ENCODE measurements at places on chromosomes 7 and 10. TPM values are rescaled to one million over a fixed set of nuclear protein-coding genes. Genes with fewer than 3 reads are reported as not detected.

Gene RELN
- total RNA-seq: 15.6 TPM

- no peak for DNase-seq
Measured at GRCh38 chr10:5604961-5605360, 61.4 kb downstream of the ASB13 start.

DNA sequence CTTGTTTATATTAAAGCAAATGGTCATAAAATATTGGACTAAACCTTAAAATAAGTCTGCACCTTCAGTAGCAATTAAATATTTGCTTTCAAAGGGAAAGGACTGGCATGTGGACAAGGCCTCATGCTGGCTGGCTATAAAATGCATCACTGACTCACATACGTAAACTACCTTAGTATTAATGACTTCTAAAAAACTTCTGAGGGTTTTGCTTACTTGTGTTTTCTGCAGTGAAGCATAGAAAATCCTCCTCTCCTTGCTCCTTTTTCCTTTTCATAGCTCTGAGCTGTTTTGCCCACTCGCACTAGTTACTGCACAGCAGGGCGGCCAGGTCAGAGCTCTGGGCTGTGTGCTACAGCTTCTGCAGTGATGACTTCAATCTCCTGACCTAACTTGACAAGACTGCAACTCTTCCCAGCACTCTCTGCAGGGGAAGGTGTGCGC, 82.3 kb downstream of the CUL2 start:
- DNase-seq: no peak

DNA sequence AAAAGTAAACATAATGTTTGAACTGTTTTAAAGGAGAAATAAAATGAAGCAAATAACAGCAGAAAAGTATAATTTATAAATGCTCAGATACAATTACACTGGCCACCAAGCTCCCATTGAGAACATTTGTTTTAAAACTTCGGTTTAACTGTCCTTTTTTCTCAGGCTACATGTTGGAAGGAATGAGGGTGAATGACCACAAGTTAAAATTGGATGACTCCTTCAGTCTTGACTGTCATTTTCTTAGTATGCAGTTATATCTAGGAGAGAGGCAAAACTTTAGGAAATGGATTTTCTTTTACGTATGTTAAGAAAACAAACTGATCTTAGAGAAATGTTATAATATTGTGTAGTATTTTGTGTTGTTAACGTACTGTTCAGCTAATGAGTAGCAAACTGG, 5.0 kb downstream of the TRIM24 start:
- no peak for DNase-seq

- peak; percentile 24 for DNase-seq
Measured at GRCh38 chr7:519484-520390, at the start of gene PDGFA. Gene PDGFA, minus strand, starts transcription at chr7:519846. Its CDS starts 845 bp downstream, at chr7:519001.

DNA sequence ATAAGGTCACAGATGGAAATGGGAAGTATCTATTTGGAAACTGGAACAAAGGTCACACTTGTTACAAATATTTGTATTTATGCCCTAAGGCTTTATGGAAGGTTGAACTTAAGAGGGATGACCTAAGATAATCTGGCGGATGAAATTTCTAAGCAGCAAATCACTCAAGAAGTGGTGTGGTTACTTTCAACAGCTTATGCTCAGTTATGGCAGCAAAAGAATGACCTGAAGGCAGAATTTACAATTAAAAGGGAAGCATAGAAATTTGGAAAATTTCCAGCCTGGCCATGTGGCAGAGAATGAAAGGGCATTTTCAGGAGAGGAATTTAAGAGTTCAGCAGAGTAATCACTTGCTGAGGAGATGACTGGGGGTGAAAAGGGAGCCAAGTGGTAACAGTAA, 95.8 kb upstream of the TNS3 start:
- no peak for DNase-seq

Gene FXYD4
- not detected for total RNA-seq

DNA sequence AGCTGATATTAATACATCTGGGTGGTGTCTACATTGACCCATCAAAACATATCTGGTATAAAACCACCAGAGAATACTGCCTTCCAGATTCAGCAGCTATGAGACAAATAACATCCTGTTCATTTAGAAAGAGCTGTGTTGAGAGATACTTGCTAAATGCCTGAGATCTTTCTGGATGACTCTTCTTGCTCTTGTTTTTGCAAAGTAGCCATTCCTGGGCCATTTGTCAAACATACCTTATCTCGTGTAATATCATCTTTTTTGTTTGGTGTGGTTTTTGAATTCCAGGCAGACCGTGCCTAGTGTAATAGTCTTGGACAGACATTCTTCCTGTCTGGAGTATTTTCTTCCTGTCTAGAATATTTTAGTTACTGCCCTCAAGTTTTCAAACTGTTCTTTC, 74.7 kb upstream of the PRR15 start:
- DNase-seq: peak; percentile 12

DNA sequence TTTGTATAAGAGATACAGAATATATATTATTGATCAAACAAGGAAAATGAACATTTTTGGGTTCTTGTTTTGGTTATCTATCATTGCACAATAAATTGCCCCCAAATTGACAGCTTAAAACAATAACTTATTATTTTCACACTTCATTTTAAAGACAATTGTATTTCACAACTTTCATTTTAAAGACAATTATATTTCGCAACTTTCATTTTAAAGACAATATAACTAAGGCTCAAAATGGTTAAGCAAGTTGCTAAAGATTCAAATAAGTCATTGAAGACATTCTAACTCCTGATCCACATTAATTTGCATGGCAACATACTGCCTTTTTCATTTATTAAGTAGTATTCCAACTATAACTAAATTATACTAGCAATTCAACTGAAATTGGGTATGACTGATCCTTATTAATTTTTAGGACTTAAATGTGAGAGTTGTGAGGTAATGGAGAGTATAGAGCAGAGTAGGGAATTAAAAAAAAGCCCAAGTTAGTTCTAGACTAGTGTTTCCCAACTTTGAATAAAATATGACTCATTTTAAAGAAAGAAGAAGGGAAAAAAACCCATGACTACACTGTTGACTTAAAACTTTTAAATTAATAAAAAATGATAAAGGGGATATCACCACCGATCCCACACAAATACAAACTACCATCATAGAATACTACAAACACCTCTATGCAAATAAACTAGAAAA, 9.9 kb upstream of the STEAP2 start:
- no peak for DNase-seq

GRCh38 chr7:945147-945555, 9.3 kb downstream of the ADAP1 start:
- no peak for DNase-seq

DNA sequence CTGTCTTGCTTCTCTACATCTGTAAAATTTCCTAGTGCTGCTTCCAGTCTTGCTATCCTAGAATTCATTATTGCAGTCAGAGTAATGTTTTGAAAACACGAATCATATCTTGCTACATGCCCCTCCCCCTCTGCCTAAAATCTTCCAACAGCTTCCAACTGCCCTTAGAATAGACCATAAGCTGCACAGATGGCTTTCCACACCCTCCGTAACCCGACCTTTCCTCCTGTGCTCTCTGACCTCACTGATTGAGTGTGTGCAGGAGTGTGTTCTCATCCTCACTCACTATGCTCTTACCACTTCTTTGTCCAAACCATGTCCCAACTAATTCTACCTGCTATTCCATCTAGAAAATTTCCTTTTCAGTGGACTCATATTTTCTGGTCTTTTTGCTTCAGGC, 121.2 kb upstream of the ANKRD1 start:
- DNase-seq: no peak

Gene HOXA2
- total RNA-seq: 0.89 TPM

DNA sequence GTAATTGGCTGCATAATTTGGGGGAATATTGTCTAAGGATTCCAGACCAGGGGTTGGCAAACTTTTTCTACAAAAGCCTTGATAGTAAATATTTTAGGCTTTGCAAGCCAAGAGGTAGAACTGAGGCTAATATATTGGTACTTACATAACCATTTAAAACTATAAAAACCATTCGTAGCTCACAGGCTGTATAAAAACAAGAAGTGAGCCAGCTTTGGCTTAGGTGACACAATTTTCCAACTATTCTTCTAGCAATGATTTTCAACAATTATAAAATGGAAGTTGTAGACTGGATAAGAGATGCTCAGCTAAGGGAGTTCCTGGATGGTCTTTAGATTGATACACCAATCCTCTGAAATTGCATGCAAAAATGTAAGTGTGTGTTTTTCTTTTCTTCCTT, 1.4 kb downstream of the GPR141 start:
- DNase-seq: no peak

- DNase-seq: no peak
Measured at GRCh38 chr10:60397792-60398191, 8.1 kb upstream of the ANK3 start.

Gene MYL7
- total RNA-seq: 2.0 TPM

Gene CD36
- total RNA-seq: 589 TPM

DNA sequence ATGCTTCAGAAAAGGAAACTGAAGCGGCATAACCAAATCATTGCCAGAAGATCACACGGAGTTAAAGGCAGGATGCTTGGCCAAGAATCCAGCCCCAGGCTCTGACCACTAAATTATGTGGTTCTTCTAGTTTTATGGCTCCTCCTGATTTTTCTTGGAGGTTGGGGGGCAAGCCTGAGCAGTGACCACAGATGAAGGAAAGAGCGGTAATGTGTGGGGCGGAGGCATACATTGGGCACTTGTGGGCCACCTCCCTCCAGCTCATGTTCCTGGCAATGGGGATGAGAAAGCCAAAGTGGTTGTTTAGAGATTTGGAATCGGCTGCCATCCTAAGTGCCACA, 3.2 kb downstream of the TRPV6 start:
- DNase-seq: no peak

- DNase-seq: no peak
Measured at GRCh38 chr10:46223064-46223480, 63.7 kb upstream of the ANTXRL start.

- no peak for DNase-seq
Measured at GRCh38 chr10:72729528-72729927, 37.6 kb downstream of the MCU start.

DNA sequence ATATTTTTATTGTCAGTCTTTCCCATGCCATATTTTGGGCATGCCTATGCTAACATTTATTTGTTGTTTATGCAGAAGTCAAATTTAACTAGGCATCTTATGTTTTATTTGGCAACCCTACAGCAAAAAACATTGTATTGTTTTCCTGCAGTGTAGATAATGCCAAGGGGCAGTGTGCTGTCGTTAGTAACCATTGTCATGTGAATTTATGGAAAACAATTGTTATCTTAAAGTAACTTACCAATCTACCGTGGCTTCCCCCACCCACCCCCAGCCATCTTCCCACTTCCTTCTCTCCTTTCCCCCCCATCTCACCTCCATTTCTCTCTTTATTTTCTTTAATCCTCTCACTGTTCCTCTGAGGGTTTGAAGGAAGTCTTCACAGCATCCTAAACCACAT, 370.5 kb downstream of the ACTR3B start:
- no peak for DNase-seq

- DNase-seq: no peak
Measured at GRCh38 chr10:110840225-110840922, 31.4 kb upstream of the PDCD4 start.

Gene BICC1
- 30.3 TPM for total RNA-seq

DNA sequence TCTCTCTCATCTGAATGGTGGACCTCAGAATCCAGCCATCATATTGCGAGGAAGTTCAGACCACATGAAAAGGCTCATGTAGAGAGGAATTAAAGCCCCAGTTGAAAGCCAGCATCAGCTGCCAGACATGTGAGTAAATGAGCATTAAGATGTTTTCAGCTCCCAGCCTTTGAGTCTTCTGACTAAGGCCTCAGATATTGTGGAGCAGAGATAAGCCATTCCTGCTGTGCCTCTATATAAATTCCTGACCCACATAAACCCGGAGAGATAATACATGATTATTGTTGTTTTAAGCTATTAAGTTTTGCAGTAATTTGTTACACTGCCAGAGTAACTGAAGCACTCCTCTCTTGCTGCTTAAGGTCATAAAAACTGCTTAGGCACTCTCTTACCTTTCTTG, 14.6 kb downstream of the FAM149B1 start:
- DNase-seq: no peak

DNA sequence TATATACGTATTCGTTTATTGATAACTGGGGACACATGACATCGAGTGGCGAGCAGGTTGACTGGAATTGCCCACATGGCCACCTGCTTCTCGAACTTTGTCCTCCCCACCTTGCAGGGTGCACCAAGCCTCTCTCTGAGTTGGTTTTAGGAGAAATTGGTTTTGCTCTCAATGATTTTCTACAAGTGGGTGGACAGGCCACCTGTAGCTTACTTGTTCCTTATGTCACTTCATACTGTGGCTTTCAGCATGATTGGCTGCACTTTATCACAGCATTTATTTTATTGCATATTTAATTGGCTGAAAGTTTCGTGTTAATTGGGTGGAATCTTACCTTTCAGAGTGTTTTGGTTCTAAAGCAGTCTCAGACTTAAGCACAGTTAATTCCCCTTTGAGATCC, 215.6 kb upstream of the SHH start:
- no peak for DNase-seq

Gene MYO3A
- total RNA-seq: 2.3 TPM

DNA sequence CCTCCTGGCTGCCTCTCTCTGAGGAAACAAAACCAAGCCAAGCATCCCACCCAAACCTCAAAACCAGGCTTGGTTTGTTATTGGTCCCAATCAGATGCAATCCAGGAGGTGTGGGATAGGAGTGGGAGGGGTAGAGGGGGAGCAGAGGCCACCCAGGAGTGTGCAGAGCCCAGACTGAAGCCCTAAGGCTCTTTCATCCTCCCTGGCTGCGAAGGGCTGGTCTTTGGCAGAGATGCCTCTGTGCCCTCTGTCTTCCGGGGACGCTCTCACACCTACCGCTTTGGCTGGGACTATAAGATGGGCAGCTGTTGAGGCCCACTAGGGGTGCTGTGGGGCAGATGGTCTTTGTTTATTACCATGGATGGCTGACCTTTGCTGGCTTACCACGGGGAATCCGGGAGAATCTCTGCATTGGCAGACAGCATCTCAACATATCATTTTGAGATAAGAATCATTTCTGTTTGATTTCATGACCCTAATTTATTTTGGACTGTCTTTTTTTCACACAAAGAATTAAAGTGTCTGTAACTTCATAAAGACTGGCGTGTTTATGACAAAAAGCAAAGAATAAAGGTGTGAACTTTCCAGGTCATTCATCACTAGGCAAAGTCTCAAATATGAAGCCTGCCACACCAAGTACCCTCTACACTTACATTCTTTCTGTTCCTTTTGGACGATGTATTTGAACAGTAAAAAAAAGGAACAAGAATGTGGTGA, 6.5 kb upstream of the DENND2A start:
- DNase-seq: no peak

DNA sequence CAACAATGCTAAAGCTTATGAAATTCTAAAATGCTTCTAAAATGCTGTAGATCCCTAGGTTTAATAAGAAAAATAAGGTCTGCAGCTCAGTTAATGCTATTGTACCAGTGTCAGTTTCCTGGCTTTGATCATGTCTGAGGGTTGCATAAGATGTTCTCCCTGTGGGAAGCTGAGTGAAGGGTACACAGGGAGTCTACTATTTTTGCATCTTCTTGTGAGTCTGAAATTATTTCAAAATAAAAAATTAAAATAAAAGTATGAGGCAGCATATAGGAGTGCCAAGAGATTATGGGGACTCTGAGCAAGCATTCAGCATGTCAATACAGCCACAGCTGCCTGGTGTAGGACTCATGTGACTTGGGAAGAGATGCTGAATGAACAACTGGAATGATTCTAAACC, 14.7 kb downstream of the CHST15 start:
- DNase-seq: no peak

Measured in skin of body (tissue), 3 donors.